ENCODE measurements at places on chromosomes 11 and 22.

- no peak for DNase-seq
These were observed 686.3 kb downstream of the NTM start for GRCh38 chr11:132056689-132057088.

DNA sequence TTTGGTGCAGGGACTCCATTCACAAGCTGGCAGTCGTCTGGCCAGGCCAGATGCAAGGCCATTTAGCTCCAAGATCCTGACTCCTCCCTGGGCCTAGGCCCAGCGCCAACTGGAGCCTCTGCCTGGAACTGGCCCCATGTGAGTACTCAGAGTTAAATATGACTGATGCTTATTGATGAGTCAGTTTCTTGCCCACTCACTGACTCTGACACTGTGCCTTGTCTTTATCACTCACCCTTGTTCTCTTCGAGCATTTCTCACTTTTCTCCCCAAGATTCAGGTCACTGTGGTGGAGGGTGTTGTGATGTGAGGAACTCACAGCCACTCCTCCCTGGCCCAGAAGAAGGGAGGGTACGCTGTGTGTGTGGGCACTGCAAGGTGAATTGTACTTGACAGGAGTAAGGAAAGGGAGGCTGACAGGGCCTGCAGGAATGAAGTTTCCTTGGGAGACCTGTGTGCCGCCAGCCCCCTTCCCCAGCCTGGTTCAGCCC lies 23.2 kb upstream of the ST3GAL4 start:
- no peak for DNase-seq

- DNase-seq, result no peak
These were observed 13.5 kb upstream of the PLET1 start for GRCh38 chr11:112274007-112274783.

GRCh38 chr11:118106789-118107335 lies 20.1 kb upstream of the SMIM35 start:
- no peak for DNase-seq

DNA sequence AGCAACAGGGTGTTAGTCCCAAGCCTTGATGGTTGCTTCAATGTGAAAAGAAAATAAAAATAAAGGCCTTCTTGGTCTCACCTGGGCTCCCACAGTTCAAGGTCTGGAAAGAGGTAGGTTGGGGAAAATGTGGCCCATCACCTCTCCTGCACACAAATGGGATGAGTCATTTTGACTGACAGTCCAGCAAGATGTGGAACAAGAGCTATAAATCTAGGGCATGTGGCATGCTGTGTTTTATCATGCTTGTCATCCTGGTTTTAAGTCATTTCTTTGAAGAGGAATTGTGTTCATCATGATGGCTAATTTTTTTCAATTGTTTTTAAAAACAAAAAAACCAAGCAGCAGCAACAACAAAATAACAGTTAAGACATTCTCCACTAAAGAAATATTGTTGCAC lies 503.7 kb downstream of the NTM start:
- DNase-seq, result no peak

GRCh38 chr11:111179184-111179910 lies 66.2 kb upstream of the POU2AF2 start:
- no peak for DNase-seq

DNA sequence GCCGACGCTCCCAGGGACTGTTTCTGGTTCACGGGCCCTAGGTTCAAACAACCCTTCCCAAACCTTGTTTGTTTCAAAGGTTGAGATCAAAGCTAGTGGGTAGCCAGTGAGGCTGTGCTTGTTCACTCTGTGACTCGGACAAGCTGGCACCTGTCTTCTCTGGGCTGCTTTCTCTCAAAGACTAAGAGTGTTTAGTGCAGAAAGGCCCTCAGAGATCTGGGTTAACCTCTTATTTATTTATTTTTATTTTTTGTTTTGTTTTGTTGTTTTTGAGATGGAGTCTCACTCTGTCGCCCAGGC lies 13.0 kb upstream of the MALAT1 start:
- no peak for DNase-seq

- no peak for DNase-seq
These were observed 207.5 kb downstream of the TBC1D22A start for GRCh38 chr22:46969961-46970360.

GRCh38 chr11:103985041-103985440 lies 51.4 kb upstream of the DDI1 start:
- DNase-seq, result no peak

- no peak for DNase-seq
These were observed at the start of gene OR6A2 for GRCh38 chr11:6799402-6799801. Gene OR6A2, minus strand, starts transcription at chr11:6799689. Its CDS starts 3,981 bp downstream, at chr11:6795708.

- no peak for DNase-seq
These were observed 66.3 kb downstream of the CABIN1 start for GRCh38 chr22:24077416-24077815.

- no peak for DNase-seq
These were observed 10.6 kb downstream of the SELENOM start for GRCh38 chr22:31096657-31097279.

- no peak for DNase-seq
These were observed 43.5 kb upstream of the KCNJ11 start for GRCh38 chr11:17432002-17432401.

DNA sequence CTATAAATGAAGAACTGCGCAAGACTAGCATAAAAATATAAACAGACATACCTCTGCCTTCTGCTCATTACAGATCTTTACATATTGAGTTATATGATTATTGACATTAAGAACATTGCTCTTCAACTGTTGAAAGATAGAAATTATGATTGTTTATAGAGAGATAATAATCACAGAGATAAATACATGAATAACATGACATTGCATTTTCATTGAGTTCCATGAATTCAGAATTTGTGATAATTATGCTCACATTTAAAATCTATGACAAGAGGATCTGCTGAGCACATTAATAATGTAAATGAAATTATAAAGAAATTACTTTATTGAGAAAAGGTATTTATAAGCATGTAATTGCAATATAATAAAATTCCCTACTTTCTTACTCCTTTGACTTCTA lies 24.8 kb downstream of the KIF18A start:
- no peak for DNase-seq

GRCh38 chr11:27933992-27934829 lies 173.7 kb downstream of the KIF18A start:
- DNase-seq, result peak; percentile 7
